Sigmoid colon (tissue), 7 donors: ENCODE measurements at places on chromosomes 6 and 20.

- no peak for DNase-seq
These were observed 469.7 kb upstream of the JAG1 start for GRCh38 chr20:11143481-11143880.

DNA sequence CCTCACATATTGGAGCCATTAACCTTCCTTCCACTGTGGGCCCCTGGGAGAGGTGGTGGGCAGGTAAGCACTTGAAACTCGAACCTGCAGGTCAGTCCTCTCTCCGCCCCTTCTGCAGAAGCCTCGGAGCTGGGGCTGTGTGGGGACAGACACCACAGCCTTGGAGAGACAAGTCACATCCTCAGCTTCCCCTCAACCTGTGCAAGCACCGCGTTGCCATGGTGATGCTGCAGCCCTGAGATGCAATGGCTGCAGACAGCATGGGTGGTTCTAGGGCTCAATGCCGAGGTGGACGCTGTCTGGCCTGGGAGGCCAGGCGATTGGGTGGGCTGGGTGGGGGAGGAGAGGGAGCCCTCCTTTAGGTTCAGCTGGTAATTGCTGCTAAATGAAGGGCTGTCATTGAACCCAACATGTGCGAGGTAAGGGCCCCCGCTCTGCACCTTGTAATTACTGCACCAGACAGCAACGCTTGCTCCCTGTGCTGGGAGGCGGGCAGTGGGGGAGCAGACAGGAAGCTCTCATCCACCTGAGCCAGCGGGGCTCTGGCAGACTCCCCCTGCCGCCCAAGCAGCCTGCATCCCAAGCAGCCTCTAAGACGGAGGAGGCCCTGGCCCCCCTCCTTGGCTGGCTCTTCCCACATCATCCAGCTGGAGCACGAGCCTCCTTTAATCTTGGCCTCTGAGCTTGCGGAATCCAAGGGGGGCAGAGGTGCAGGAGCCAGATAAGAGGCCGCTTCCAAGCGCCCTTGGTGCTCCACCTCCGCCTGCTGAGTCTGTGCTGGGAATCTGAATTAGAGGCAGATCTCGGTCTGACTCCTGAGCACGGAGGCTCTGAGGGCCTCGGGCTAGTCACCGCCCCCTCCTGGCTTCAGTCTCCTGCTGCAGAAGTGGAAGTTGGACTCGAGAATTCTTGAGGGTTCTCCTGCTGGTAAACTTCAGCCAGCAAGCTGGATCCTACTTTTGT, 39.8 kb upstream of the CDH22 start:
- DNase-seq: no peak

GRCh38 chr20:34862724-34863123, 9.9 kb downstream of the GGT7 start:
- DNase-seq: no peak

DNA sequence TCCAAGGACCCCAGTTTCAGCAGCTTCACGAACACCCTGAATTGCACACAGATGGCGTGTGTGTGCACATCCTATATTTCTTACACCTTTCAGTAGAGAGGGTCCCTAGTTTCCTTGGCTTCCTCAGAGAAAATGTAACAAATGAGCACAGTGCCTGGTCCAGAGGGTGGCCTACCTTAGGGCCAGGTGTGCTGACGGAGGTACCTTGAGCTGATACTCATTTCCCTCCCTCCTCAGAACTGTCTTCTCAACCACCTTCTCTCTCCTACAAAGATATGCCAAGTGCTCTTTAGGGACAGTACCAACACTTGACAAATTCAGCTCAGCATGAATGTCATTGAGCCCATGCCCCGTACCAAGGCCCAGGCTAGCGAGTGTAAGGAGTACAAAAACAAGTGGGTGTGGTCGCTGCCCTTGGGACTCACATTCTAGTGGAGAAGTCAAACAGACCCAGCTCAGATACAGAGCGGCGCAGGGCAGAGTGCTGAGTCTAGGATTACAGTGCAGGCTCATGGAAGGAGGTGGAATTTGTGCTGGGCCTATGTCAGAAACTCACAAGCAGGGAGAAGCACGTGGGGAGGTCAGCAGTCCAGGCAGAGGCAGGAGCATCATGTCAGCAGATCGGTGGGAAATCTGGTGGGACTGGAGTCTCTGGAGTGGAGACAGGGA, 9.6 kb upstream of the BPHL start:
- DNase-seq: no peak

- DNase-seq: no peak
These were observed 96.2 kb downstream of the THBS2 start for GRCh38 chr6:169157197-169158148.

DNA sequence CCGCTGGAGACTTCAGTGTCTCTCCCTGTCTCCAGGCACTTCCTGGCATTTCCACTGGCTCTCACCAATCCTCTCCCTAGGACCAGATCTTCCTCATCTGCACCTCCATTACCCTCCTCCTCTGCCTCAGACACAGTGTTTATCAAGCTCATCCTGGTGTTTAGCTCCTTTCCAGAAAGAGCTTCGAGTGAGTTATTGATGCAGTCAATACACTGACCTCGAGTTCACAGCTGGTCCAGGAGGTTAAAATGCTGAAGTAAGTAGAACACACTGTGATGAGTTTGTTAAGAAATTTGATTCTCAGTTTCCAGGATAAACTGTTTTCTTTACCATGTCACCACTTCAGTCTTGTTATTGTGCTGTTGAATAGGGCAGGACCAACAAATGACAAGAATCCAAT, 42.1 kb upstream of the ARMC2 start:
- no peak for DNase-seq

DNA sequence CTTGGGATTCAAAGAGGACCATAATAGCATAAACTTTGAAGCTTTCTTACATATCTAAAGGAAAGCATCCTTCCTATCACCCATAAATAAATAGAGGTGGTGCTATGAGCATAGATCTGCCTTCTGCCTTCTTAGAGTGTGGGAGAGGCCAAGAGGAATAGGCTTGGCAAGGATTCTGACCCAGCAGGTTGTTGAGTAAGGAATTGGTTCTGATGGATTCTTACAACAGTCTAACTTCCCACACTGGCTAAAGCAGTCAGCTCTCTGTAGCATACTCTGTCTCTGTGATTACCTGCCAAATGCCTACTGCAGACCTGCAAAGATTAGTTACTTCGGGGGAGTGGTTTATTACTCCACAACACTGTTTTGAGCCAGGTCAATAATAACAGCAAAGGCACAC, 198.0 kb upstream of the RAB32 start:
- DNase-seq: no peak

- peak; percentile 57 for DNase-seq
These were observed 89.2 kb upstream of the BHLHE23 start for GRCh38 chr20:63095718-63096654.

- DNase-seq: no peak
These were observed 2.3 kb upstream of the RAMACL start for GRCh38 chr6:166588691-166589336.

GRCh38 chr6:76681781-76682180, 609.3 kb upstream of the IMPG1 start:
- no peak for DNase-seq

DNA sequence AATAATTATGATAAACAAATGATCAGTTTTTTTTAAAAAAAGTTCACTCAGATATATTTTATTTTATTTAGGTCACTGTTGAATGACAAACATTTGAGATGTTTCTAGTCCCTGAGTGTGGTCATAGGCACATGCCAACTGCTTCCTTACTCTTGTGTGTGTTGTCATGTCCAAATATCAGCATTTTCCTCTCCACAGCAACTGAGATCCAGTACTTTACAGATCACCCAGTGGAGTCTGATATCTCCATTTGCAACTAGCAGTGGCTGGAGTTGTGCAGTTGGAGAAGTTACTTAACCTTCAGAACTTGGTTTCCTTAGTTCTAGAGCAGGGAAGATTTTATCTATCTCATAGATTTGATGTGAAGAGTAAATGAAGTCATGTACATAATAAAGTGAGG, 101.3 kb downstream of the MYB start:
- no peak for DNase-seq

DNA sequence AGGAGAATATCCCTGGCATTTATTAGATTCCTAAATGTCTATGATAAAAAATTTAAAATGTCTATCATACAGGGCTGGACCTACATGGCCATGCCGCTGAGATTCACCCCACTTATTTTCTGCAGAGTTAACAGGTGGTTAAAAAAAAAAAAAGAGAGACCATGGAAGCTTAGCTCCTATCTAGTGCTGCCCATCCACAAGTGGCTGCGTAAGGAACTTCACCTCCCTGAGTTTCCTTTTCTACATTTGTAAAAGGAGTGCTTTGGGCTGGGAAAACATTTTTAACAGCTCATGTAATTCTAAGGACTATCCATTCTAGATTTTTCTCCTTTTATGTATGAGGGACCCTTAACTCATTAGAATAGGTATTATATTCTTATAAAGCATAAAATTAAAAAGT, 534.1 kb downstream of the MMUT start:
- DNase-seq: no peak

DNA sequence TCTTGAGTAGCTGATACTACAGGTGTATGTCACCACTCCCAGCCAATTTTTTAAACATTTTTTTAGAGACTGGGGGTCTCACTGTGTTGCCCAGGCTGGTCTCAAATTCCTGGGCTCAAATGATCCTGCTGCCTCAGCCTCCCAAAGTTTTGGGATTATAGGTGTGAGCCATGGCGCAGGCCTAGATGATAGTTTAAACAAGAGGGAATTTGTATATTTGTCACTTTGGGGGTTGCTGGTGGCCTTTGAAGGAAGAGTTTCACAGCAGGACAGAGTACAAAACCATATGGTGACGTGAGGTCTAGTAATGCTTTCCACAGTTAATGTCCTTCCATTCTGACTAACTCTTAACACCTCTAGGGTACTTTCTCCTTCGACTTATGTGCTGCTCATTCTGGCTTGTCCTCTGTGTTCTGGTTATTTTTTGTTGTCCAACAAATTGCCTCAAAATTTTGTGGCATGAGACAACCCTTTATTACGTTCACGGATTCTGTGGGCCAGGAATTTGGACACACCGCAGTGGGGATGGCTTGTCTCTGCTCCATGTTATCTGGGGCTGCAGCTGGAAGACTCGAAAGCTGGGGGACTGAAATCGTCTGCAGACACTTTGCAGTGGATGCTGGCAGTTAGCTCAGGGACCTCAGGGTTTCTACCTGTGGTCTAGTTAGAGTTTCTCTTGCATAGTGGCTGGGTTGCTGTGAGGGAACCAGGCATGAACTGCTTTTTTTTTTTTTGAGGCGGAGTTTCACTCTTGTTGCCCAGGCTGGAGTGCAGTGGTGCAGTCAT, 23.0 kb upstream of the IER3 start:
- no peak for DNase-seq

GRCh38 chr20:275791-276190, 14.8 kb downstream of the C20orf96 start:
- no peak for DNase-seq

GRCh38 chr6:117501722-117502121, 19.2 kb downstream of the DCBLD1 start:
- DNase-seq: no peak

DNA sequence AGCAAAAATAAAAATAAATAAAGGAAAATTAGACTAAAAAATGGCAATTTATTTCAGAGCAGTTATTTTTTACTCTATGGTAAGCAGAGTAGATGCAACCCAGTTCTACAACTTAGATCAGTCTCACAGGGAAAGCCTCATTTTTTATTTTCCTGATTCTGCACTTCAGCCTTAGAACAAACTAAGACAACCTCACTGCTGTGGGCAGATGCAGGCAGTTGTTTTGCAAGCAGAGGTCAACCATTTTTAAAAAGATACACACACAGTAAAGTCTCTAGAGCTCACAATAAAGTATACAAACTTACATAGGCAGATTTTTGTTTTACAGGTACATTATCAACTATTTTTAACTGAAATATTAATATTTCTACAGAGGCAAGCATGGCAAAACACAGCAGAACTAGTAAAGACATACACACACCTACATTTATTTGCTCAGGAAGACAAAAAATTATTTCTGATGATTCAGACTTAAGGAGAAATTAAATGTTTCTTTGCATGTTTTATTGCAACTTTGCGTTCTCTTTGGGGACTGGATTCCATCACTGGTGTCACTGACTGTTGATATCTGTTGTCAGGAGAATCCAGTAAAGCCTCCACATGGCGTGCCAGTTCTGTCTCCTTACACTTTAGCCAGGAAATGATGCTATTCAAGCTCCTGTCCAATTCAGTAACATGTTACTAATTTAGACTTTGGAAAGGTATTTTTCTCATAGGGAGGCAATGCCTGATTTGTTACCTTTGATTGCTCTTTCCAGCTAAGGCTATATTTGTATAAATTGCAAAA, 102.7 kb downstream of the TRDN start:
- no peak for DNase-seq
